Naive thymus-derived CD4-positive, alpha-beta T cell (primary cell): ENCODE measurements at places on chromosomes 12 and 14. TPM values are rescaled to one million over a fixed set of nuclear protein-coding genes. Genes with fewer than 3 reads are reported as not detected.

KRT75 gene
- total RNA-seq, result not detected in 2 replicates

INSM2 gene
- total RNA-seq, result not detected

AMDHD1 gene
- 1.4 TPM for total RNA-seq

HOTAIR gene
- total RNA-seq, result not detected

KCNA1 gene
- not detected for total RNA-seq

TMPRSS12 gene
- not detected for total RNA-seq

KRT5 gene
- not detected in 2 replicates for total RNA-seq

KRT6C gene
- not detected in 2 replicates for total RNA-seq

PLA2G1B gene
- 1.5 TPM for total RNA-seq

GRIN2B gene
- not detected in 2 replicates for total RNA-seq

HCAR2 gene
- not detected for total RNA-seq

SIX1 gene
- total RNA-seq, result not detected

TOMM20L gene
- total RNA-seq, result not detected

GRCh38 chr12:47900131-47901062 lies 4.4 kb downstream of the VDR start:
- DNase-seq, result no peak

DNA sequence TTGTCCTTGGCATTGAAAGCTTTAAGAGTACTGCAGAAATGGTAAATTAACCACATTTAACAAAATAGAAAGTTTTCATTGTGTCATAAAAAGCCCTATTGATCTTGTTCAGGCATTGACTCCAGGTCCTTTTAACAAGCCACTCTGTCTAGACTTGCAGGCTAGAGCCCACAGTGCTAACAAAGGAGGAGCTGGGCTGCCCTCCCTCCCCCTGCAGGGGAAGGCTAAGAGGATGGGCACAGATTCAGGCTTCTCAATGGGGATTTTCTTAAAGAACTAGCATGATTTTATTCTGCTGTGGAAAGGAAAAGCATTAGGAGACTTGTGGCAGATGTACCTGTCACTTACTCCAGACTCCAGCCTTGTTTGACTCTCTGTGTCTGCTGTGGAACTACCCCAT lies 463.6 kb downstream of the NRXN3 start:
- no peak for DNase-seq

DNA sequence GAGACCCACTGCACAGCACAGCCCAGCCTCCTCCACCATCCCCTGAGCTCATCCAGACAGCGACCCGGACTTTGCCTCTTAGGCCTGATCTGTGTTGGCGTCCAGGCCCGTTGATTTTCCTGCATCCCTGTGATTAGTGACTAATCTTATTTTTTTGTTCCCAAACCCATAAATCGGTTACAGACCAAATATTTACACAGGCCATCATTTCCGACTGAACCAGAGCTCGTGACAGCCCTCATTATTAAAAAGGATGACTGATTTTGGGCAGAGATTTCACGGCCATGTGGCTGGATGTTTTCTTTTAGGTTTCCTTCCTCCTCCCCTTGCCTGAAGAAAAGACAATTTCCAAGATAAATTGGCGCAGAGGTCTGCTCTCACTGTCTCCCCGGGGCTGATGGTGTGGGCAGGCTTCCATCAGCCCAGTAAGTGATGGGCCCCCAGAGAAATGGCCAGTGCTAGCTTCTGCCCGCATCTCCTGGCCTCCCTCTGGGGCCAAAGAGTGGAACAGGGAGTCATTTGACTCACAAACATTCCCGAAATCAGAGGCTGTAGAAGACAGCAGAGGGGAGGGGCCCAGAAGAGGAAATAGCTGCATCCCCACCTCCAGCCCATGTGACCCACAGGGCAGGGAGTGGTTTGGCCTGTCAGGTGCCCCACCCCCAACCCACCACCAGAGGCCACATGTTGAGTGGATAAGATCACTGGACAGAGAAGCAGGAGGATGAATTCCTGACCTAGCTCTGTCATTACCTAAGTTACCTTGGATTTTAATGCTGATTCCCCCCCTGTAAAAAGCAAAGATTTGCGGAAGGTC lies 283.5 kb downstream of the KSR2 start:
- no peak for DNase-seq

DNA sequence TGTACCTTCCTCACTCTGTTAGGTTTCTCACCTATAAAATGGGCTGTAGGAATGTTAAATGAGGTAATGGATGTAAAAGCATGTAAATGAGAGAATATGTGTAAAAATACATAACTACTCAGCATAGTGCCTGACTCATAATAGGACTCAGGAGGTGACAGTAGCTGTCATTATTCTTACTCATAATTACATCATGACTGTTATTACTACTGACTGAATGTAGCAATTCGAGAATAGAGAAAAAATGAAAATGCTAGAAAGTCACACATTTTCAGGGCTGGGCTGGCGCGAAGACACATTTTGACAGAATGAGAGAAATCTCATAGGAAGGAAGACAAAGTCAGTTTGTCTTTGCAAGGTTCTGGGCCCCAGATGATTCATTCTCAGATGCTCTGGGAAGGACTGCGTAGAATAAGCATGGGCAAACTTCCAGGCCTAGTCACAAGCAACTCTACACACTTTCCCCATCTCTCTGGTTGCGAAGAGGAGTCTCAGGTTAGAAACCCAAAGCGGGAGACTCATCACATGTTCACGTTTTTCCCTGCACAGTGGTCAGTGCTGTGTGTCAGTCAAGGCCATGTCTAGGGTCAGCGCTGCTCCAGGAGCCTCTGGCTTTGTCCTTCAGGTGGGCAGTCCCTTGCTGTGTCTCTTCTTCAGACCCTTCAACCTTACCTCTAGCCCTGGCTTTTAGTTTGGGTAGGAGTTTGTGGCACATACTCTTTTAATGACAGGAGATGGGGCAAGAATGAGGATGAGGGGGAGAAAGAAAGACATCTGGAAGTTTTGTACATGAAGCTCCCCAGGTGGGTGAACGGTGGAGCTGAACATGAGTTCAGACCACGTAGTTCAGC lies 8.4 kb downstream of the GPRC5A start:
- no peak for DNase-seq

DNA sequence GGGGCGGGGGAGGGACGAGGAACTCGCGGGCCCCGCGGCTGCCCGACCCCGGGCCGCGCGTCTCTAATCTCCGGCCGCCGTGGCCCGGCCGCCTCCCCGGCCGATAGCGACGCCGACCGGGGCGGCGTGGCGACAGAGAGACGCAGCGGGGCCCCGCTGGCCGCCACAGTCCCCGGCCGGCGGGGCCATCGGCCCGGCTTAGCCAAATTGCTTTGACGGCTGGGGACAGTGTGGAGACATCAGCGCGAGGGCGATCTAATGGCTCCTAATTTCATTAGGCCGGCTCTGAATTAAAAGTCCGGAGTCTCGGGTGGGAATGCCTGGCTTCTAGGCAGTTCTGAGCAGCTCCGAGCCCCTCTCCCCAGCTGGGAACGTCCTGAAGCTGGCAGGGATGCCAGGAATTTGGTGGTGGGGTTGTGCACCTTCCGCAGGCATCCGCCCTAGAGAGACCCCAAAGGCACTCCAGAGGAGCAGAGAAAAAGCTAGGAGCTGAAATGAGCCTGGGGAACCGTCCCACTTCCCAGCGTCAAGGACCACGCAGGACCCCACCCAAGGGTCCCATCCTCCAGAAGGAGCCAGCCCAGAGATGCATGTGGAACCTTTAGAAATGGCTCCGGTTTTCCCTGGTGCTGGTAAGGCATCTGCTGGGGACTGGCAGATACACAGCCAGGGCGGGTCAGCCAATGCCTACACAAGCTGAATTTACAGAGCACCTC lies 9.6 kb downstream of the TBX5 start:
- DNase-seq, result no peak

DNA sequence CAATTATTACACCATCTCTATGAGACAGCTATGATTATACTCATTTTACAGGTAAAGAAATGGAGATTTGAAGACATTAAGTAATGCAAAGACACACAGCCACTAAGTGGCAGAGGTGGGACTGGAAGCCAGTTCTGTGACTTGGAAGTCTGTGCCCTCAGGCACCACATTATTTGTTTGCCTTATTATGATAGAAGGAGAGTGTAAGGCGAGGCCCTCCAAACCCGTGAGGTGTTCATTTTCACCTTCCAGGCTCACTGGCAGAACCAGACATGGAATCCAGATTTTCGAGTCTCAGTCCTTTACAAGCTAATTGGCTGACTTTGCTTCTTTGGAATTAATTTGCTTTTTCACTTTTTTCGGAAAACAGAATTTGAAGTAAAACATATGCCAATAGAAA lies 107.9 kb downstream of the CAND1 start:
- DNase-seq, result no peak

GRCh38 chr12:9721394-9722092 lies 11.4 kb downstream of the CLECL1 start:
- no peak for DNase-seq

GRCh38 chr12:96906498-96906848 lies 584 bp upstream of the NEDD1 start:
- DNase-seq, result no peak

GRCh38 chr14:67483579-67484285 lies 4.8 kb downstream of the TMEM229B start:
- no peak for DNase-seq

DNA sequence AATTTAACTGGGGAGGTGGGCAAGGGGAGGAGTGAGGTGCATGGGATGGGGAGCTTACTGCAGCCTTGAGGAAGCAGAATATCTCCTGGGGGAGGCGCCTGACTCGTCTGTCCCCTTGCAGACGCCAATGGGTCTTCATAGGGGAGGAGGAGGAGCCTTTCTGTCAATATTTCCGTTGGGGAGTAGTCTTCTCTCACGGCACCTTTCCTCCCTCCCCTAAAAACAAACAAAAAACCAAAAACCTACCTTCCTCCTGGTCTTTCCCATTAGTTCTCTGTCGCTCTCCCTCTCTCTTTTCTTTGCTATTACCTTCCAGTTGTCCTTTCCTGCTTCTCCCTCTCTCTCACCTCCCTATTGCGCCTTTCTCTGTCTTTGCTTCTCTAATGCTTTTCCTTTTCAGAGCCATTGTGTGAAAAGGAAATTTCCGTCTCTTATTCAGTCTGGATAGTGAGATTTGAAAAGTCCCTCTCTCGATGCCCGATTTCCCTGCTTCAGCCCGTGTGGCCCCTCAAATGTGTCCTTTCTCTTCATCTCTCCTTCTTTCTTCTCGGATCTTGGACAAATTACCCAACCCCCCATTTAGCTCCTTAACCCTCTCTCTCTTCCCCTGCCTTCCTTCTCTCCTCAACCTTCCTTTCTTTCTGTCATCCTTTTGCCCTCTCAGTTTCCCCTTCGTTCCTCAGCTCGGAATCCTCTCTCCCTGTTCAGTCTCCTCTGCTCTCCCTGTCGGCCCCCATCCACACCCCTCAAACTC lies 5.9 kb downstream of the GPR84 start:
- DNase-seq, result no peak

DNA sequence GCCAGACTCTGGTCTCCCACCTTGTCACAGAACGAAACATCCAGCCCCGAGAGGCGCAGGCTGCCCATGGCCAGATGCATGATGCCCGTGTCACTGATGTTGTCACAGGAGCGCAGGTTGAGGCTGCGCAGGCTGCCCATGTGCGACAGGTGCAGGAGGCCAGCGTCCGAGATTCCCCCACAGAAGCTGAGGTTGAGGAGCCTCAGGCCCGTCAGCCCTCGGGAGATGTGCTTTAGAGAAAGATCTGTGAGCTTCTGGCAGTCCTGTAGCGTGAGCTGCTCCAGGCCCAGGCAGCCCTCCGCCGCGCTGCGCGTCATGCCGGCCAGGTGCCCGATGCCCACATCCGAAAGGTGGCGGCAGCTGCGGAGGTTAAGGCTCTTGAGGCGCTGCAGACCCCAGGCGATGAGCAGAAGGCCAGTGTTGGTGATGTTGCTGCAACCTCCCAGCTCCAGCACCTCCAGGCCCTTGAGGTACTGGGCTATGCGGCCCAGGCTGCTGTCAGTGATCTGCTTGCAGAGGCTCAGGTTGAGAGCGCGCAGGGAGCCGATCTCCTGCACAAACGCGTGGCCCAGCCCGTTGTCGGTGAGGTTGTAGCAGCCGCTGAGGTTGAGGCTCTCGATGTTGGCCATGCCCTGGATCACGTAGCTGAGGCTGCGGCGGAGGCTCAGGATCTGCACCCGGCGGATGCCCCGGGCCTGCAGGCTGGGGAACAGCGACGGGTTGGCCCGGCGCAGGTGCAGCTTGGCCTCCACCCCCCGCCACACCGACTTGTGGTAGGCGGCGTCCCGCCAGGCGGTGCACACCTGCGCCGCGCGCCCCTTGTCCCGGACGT lies 991 bp downstream of the FBXL14 start:
- DNase-seq, result peak; percentile 41

- no peak for DNase-seq
These were observed 613.0 kb downstream of the RPS29 start for GRCh38 chr14:48973151-48973550.

DNA sequence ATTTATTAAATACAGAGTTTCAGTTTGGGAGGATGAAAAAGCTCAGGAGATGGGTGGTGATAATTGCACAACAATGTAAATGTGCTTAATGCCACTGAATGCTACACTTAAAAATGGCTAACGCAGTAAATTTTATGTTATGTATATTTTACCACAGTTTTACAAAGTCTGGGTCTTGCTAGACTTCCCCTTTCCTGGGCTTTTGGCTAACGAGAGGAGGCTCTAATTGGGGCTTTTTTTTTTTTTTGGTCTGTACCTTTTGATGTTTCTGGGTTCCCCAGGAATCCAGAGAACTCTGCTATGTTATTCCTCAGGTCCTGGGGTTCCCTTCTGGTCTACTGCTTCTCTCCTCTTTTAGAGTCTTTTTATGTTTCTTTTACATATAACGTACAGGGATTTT lies 355.5 kb downstream of the CACNA1C start:
- DNase-seq, result no peak

GRCh38 chr14:53808042-53808441 lies 148.6 kb downstream of the BMP4 start:
- no peak for DNase-seq

- DNase-seq, result no peak
These were observed 24.4 kb downstream of the OAS2 start for GRCh38 chr12:113002676-113003075.

- no peak for DNase-seq
These were observed 124.8 kb upstream of the MAP1LC3B2 start for GRCh38 chr12:116434155-116435011.

DNA sequence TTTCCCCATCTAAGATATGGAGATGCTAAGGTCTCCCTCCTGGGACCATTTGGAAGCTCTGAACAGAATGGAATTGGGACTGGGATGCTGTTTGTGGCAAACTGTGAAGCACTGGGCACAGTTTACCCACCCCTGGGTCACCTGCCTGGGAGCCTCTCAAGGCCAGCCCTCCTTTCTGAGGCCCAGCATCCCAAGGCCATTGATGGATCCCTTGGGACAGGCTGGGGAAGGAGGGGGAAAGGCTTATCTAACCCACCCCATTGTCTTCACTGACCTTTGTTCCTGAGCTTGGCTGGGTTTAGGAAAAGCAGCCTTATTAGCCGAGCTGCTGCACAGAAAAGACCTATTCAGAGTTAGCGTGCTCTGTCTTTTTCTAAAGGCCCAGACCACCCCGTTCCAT lies 5.2 kb downstream of the CCDC85C start:
- DNase-seq, result no peak

GRCh38 chr14:65703521-65703920 lies 291.0 kb downstream of the FUT8 start:
- DNase-seq, result no peak

DNA sequence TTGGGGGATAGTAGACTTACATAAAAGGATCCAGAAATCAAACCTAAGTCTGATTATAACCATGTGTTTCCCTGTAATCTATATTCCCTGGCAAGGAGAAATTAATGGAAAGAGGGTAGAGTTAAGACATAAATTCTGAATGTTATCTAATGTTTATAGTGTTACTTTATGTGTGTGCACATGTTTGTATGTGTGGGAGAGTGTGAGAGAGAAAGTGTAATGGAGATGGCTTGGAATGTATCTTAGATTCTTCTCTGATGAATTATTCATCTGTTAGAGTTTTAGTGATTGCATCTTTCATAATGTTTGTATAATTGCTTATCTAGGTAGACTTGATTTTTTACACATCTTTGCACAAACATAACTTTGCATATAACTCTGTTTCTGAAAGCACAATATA lies 490.9 kb downstream of the FLRT2 start:
- no peak for DNase-seq
